ENCODE measurements at places on chromosomes 13 and 19.

- peak; percentile 70 for DNase-seq
These were observed at the start of gene PEAK3 for GRCh38 chr19:2282062-2282861. Gene PEAK3 (minus strand): TSS chr19:2282175. CDS start chr19:2280931, 1,244 bp downstream.

DNA sequence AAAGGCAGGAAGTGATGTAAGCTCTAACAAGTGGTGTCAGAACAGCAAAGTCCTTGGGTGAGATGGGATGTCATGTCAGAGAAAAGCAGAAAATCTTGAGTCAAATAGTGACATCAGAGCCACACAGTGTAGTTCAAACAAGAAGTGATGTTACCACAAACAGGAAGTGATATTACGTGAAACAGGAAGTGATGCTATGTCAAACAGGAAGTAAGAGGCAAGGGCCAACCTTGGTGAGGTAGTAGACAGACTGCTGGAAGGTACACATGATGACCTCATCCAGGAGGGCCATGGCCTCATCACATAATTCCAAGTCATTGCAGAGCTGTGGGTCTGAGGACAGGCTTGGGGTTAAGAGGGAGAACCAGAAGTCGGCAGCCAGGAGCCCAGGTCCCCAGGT, 7.0 kb upstream of the MAMSTR start:
- DNase-seq = no peak

DNA sequence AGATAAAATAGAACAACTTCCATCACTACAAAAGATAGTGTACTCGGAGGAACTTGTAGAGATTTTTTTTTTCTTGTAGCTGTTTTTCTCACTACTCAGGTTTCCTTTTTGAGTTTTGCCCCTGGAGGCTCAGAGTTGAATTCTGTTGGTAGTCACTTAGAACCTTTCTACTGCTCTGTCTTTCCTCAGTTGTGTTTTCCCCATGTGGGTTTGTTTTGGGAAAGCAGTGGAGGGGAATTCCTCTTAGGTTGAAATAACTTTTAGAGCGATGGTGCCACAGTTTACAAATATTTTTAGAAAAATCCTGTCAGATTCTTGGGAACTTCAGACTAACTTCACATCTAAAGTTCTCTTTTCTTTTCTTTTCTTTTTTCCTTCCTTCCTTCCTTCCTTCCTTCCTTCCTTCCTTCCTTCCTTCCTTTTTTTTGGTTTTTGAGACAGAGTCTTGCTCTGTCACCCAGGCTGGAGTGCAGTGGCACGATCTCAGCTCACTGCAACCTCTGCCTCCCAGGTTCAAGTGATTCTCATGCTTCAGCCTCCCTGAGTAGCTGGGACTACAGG, 65.8 kb downstream of the LRCH1 start:
- no peak for DNase-seq

GRCh38 chr13:42279986-42280385, 8.0 kb downstream of the AKAP11 start:
- no peak for DNase-seq

GRCh38 chr19:54281007-54281728, at the start of gene LILRB2:
Gene LILRB2 (minus strand): TSS chr19:54281110. CDS start chr19:54280496, 614 bp downstream.
- DNase-seq = no peak

GRCh38 chr19:3104708-3104983, 10.5 kb downstream of the GNA11 start:
- no peak for DNase-seq

- DNase-seq = no peak
These were observed 562.1 kb upstream of the PCDH9 start for GRCh38 chr13:67792151-67792676.

DNA sequence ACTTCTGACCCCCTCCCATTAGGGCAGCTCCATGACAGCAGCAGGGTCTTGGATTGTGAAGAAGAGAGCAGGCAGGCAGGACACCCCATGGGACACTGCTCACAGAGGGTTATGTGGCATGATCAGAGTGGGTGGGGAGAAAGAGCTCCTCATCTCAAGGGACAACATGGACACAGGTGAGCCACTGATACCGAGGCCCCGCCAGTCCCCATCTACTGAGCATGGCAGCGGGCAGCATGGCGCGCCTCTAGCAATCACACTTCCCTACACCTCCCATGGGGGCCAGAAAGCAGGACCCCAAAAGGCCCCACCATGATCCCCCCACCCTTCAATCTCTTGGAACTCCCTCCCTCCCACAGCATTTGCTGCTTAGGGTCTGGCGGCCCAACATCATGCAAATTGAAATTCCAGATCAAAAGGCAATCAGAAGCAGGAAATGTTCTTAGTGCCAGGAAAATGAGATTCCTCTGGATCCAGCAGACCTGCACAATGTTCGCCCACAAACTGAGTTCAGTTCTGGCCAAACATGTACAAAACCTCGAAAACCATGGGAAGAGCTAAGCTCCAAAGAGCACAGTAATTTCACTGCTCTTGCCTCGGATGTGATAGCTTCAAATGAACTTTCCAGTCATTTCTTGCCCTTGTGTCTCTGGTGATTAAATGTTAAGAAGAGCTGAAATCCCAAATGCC, 14.8 kb downstream of the DOCK9 start:
- no peak for DNase-seq

GRCh38 chr13:23960566-23961156, 63.4 kb upstream of the C1QTNF9B start:
- no peak for DNase-seq

- no peak for DNase-seq
These were observed 33.0 kb upstream of the ZNF808 start for GRCh38 chr19:52494518-52494917.

GRCh38 chr13:72384879-72385278, 342.6 kb downstream of the MZT1 start:
- no peak for DNase-seq

DNA sequence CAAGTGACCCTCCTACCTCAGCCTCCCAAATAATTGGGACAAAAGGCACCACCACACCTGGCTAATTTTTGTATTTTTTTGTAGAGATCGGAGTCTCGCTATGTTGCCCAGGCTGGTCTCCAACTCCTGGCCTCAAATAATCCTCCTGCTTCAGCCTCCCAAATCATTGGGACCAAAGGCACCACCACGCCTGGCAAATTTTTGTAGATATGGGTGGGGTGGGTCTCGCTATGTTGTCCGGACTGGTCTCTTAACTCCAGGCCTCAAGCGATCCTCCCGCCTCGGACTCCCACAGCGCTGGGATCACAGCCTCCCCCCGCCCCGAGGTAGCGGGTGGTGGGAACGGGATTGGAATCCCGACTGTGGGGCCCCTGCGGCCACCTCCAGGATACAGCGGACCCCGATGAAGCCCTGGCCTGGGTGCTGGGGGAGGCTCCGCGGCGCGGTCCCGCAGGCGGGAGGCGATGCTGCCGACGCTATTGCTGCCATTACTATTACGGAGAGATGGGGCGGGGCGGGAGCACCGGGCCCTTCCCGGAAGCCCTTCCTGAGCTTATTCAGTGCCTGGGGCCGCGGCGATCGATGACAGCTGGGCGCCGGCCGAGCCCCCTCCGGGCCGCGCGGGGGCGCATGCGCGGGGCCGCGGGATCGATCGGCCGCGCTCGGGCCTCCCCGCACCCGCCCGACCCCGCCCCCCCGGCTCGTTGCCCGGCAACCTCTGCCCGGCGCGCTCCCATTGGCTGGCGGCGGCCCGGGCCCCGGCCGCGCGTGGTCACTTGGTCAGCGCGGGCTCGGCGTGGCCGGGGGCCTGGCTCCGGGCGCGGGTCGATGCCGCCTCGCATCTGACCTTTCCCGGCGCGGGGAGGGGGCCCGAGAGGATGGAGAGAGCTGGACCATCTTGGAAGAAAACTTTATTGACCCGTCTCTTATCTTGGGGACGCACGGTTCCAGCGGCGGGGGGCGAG, 27.9 kb upstream of the ONECUT3 start:
- peak; percentile 78 for DNase-seq

DNA sequence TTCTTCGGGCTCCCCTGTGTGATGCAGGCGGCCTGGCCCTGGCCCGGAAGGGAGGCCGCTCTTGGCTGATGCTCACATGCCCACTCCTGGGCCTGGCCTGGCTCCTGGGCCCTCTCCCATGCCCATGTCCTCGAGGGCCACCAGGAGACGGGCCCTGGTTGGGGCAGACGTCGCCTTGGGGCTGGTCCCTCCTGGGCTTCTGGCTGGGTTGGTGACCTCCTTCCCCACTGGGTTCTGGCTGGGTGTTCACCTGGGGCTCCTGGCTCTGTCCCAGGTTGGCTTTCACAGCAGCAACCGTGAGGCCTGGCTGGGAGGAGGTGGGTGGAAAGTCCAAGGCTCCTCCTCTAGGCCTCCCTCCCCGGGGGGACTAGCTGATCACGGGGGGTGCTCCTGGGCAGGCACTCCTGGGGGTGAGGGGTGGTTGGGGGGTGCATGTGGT, 15.5 kb upstream of the SLC7A10 start:
- no peak for DNase-seq

- DNase-seq = peak; percentile 54
These were observed 5.5 kb upstream of the FSTL3 start for GRCh38 chr19:670609-671075.

- no peak for DNase-seq
These were observed 15.6 kb upstream of the KCNC3 start for GRCh38 chr19:50344661-50345318.

DNA sequence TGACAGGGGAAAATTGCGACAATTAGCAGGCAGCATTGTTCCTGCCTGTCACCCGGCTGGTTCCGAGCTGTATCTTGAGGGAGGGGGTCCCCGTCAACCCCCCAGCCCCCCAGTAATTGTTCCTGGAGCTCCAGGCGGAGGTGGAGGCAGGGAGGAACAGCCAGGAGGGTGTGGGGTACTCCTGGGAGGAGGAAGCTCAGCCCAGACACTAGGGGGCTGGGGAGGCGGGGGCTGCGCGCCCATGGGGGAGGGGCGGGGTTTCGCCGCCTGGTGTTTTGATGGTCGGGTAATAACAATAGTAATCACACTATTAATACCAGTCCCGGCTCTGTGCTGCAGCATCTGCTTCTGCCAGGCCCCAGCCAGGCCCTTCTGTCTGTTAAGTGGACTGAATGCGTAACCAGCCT, 8.6 kb downstream of the NPAS1 start:
- no peak for DNase-seq

DNA sequence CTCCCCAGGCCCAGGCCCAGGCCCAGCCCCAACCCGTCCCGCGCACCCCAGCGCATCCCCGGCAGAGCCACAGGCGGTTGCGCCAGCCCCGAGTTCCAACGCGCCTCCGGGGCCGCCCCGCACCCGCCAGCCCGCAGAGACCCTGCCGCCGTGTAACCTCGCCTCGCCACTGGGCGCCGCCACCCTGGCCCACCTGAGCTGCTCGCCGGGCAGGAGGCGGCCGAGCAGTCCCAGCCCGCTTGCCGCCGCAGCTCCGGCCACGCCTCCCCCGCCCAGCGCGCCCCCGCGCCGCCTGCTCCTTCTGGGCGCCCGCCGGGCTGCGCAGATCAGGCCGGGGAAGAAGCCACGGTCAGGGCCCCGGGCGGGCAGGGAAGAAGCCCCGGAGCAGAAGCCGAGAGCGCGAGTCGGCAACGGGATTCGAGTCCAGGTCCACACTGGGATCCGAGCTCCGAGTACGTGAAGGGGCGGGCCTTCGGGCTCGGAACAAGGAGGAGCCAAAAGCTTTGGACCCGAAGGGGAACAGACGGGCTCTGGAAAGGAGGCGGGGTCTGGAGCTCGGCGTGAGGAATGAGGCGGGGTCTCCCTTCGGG, at the start of gene MBOAT7:
Gene MBOAT7 (minus strand): TSS at position 436 of the 590 bp plus-strand sequence. CDS start 1,072 bp downstream, outside the sequence.
- DNase-seq = no peak

GRCh38 chr19:2207991-2208860, 27.9 kb downstream of the PLEKHJ1 start:
- peak; percentile 68 for DNase-seq

- no peak for DNase-seq
These were observed 8.6 kb downstream of the TLE2 start for GRCh38 chr19:3020321-3020960.

DNA sequence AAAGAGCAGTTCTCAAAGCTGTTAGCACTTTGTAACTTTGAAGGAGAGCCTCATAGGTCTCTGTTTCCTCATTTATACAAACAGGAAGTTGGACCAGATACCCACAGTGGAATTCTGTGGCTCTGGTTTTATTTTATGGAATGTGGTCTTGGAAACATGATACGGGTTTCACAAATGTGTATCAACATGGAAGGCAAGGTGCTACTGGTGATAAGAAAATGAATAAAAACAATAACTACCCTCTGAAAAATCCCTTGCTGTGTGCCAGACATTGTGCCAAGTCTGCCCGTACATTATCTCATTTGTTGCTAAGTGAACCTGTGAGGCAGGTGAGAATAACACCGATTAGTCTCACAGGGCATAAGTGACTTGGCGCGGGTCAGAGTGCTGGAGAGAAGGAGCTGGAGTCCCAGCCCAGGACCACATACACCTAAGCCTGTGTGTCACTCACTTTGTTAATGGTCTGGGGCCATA, 45.0 kb upstream of the RNF113B start:
- DNase-seq = no peak

DNA sequence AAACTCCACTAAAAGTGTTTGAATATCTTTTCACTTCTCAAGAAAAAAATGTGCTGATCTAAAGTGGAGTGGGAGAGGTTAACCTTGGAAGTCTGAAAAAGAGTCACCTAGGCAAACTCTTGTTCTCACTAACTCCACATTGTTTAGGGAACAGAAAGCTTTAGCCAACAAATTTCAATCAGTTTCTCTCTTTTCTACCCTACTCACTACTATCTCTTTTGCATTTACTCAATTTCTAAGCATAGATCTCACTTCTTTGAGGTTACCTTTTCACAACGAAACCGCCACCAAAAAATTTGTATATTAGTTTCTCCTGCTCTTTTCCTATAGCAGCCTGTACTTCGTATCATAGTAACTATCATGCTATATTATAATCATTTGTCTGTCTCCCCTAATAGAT, 6.3 kb downstream of the NHLRC3 start:
- DNase-seq = no peak

GRCh38 chr13:102045731-102046130, 356.1 kb downstream of the FGF14 start:
- no peak for DNase-seq

GRCh38 chr13:39144941-39145533, 106.8 kb downstream of the NHLRC3 start:
- DNase-seq = peak; percentile 53

GRCh38 chr13:60945396-60945795, 470.3 kb downstream of the PCDH20 start:
- DNase-seq = no peak

- no peak for DNase-seq
These were observed 1.6 kb upstream of the RAP2A start for GRCh38 chr13:97432232-97432916.

DNA sequence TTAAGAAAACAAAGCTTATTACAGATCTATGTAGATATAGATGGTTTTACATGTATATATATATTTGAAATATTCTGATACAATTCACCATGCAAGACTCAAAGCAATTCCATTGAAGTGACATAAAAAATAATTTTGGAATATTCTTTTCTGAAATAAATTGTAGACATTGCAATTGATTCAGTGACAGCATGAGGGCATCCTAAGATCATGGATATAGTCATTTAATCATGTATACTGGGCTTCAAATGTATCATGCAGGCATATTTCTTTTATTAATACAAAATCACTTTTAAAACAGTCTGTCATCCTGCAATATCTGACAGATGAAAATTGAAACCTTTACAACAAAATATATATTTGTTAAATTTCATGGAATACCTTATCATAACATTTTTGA, 286.7 kb upstream of the SLITRK6 start:
- DNase-seq = no peak
